ENCODE measurements at places on chromosomes 1 and 21. TPM values are rescaled to one million over a fixed set of nuclear protein-coding genes. Genes with fewer than 3 reads are reported as not detected.

FAM3B gene
- 0.71 TPM for total RNA-seq

- DNase-seq: no peak
- no peaks in the 10 kb centered on the region for H3K27me3 ChIP-seq
- H3K36me3 ChIP-seq: no peaks in the 10 kb centered on the region
- no peak overlapping the region for H3K4me3 ChIP-seq
Measured at GRCh38 chr1:230407351-230407750, 18.8 kb downstream of the PGBD5 start.

- DNase-seq: peak; percentile 85
- peaks cover 9% of the 10 kb centered on the region for H3K36me3 ChIP-seq
- peaks cover 48% of the 10 kb centered on the region for H3K4me1 ChIP-seq
- H3K27me3 ChIP-seq: no peaks in the 10 kb centered on the region
- peak overlapping the region; percentile 85 for H3K4me3 ChIP-seq
Measured at GRCh38 chr1:167819849-167820683, 93.9 kb downstream of the ADCY10 start.

DNA sequence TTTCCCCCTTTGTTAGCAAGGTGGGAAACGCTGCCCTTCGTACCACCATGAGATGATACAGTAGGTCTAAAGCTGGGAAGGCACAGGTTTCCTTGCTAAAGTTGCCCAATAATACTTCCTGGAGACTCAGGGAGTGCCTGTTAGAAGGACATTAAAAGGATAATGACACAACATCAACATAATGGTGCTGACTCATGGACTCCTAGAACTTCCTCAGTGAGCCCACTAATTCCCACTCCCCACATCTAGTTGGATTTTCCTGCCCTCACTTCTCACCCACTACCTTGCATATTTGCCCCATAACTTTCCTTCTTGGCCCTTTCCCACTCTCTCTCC is 17.5 kb downstream of the CFAP45 start:
- no peaks in the 10 kb centered on the region for H3K4me1 ChIP-seq
- no peak overlapping the region for H3K27ac ChIP-seq
- no peak overlapping the region for H3K4me3 ChIP-seq
- no peaks in the 10 kb centered on the region for H3K27me3 ChIP-seq
- no peak for DNase-seq

PGLYRP3 gene
- total RNA-seq: not detected

DNA sequence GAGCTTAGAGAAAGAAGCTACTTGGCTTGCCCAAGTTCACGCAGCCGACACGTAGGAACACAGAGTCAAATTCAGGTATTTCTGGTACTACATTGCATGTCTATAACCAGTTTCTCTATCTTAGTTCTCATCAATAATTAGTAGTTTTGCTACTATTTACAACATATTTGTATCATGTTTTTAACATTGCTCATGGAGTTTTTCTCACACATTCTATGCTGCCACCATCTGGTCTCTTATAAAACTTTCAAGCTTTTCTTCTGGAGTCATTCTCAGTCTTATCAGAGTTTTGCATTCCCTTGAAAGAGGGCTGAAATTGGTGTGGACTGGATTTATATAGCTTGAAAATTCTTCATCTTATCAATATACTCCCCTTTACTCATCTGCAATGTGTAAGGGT is 118.8 kb upstream of the PALMD start:
- H3K27me3 ChIP-seq: no peaks in the 10 kb centered on the region
- H3K27ac ChIP-seq: peak overlapping the region; percentile 28
- DNase-seq: no peak
- no peaks in the 10 kb centered on the region for H3K36me3 ChIP-seq
- no peak overlapping the region for H3K4me3 ChIP-seq

PADI4 gene
- total RNA-seq: not detected

GRCh38 chr1:209398313-209398991 is 185.1 kb upstream of the CAMK1G start:
- H3K27ac ChIP-seq: no peak overlapping the region
- H3K27me3 ChIP-seq: no peaks in the 10 kb centered on the region
- H3K4me3 ChIP-seq: no peak overlapping the region
- peaks cover 19% of the 10 kb centered on the region for H3K4me1 ChIP-seq
- no peaks in the 10 kb centered on the region for H3K36me3 ChIP-seq
- no peak for DNase-seq

DNA sequence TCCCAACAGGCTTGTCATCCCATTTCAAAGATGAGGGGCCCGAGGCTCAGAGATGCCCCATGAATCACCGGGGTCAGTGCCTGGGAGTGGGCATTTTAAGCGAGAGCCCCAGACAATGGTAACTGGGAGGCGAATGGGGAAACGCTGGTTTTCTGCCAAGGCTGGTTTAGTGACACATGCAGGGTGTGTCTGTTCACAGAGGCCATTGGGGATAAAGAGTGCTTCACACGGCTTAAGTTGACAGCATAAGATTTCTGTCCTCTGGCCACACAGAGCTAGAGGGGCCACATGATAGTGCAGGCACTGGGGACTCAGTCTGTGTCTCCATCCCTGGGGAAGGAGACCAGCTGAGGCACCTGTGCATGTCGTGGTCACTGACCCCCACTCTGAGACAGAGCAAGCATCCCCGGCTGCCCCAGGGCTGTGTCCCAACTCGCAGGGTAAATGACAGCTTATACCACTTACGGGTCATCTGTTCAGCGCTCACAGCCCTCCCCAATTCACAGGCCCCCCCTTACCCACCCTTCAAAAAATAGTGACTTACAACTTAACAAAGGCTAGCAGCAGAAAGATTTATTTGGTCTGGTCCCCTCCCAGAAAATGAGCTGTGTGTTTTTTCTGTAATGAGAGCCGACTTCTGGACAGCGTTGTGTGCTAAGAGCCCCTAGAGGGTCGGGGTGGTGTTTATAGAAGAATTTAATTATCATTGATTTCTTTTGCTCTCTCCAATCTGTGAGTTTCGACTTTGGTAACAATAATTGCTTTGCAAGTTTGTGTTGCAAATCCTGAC is 34.9 kb upstream of the ARHGEF16 start:
- H3K27ac ChIP-seq: no peak overlapping the region
- H3K4me3 ChIP-seq: no peak overlapping the region
- no peaks in the 10 kb centered on the region for H3K36me3 ChIP-seq
- no peaks in the 10 kb centered on the region for H3K4me1 ChIP-seq
- H3K27me3 ChIP-seq: peaks cover 51% of the 10 kb centered on the region

CACNA1S gene
- total RNA-seq: not detected

GRCh38 chr1:15160626-15161025 is 7.1 kb downstream of the TMEM51 start:
- no peaks in the 10 kb centered on the region for H3K27me3 ChIP-seq
- no peak overlapping the region for H3K4me3 ChIP-seq
- no peak for DNase-seq
- peak overlapping the region; percentile 40 for H3K27ac ChIP-seq
- H3K36me3 ChIP-seq: peaks cover 45% of the 10 kb centered on the region

DNA sequence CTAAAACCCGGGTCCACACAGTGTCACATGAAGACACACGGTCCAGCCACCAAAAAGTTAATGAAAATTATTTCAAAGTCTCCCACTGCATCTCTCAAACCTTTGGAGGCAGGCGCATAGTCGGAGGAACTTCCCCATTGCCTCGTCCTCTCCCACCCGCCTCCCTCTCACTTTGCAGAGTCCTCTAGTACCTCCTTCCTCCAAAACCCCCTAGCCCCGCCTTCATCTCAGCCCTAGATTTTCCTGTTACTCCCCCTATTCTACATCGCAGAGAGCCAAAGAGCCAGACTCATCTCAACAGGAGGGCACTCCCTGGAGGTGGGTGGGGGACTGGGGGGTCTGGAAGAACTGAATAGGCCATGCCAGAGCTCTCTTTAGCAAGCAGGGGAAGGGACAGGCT is 79.3 kb downstream of the DISP3 start:
- no peaks in the 10 kb centered on the region for H3K36me3 ChIP-seq
- peaks cover 99% of the 10 kb centered on the region for H3K27me3 ChIP-seq
- no peak overlapping the region for H3K4me3 ChIP-seq
- H3K27ac ChIP-seq: no peak overlapping the region

- H3K4me1 ChIP-seq: peaks cover 43% of the 10 kb centered on the region
- H3K27ac ChIP-seq: no peak overlapping the region
- no peak for DNase-seq
- no peaks in the 10 kb centered on the region for H3K27me3 ChIP-seq
- no peak overlapping the region for H3K4me3 ChIP-seq
Measured at GRCh38 chr1:209802780-209803152, 3.2 kb downstream of the IRF6 start.

DNA sequence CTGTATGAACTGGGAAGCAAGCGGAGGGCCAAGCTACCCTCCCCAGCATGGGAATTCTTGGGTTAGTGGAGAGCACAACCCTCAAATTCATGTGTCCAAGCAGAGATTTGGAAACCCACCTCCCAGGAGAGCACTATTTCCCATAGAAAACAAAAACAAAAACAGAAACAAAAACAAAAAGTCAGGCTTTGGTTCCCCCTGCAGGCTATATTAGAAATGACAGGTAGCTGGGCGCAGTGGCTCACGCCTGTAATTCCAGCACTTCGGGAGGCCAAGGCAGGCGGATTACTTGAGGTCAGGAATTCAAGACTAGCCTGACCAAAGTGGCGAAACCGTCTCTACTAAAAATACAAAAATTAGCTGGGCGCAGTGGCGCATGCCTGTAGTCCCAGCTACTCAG is 10.8 kb downstream of the MINDY1 start:
- H3K27me3 ChIP-seq: no peaks in the 10 kb centered on the region
- H3K4me1 ChIP-seq: no peaks in the 10 kb centered on the region
- H3K36me3 ChIP-seq: peaks cover 17% of the 10 kb centered on the region
- peak; percentile 41 for DNase-seq
- H3K4me3 ChIP-seq: no peak overlapping the region

- peaks cover 20% of the 10 kb centered on the region for H3K4me1 ChIP-seq
- H3K27ac ChIP-seq: no peak overlapping the region
- H3K27me3 ChIP-seq: peaks cover 8% of the 10 kb centered on the region
Measured at GRCh38 chr1:246532519-246532918, 25.4 kb upstream of the SMYD3 start.

DNA sequence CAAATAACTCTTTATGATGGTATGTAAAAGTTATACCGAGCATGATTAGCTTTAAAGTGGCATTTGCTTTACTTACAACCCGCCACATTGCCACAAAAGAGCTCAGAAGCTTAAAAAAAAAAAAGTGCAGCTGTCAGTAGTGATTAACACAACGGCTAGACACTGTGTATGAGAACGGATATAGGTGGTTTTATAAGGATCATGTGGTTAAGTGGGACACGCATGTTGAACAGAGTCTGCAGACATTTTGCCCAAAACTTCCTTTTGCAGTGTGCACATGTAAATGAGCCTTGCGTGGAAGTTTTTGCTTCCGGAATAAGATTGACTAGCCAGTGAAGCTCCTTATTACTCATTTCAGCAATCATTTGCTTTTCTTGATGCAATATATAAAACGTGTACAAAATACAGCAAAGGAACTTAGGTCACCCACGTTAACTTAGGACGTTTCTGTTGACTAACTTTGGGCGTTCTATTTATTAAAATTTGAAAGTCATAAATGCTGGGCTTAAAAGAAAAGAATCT is 58.7 kb upstream of the RGS1 start:
- peak; percentile 6 for DNase-seq
- H3K27ac ChIP-seq: no peak overlapping the region
- no peaks in the 10 kb centered on the region for H3K27me3 ChIP-seq

- DNase-seq: no peak
- no peak overlapping the region for H3K27ac ChIP-seq
- H3K36me3 ChIP-seq: no peaks in the 10 kb centered on the region
- H3K4me3 ChIP-seq: no peak overlapping the region
- no peaks in the 10 kb centered on the region for H3K4me1 ChIP-seq
Measured at GRCh38 chr1:213737398-213738035, 250.3 kb upstream of the PROX1 start.

GRCh38 chr21:34280389-34280795 is 83.4 kb upstream of the KCNE2 start:
- H3K27ac ChIP-seq: no peak overlapping the region
- no peaks in the 10 kb centered on the region for H3K4me1 ChIP-seq
- no peaks in the 10 kb centered on the region for H3K36me3 ChIP-seq
- H3K4me3 ChIP-seq: no peak overlapping the region
- H3K27me3 ChIP-seq: peaks cover 25% of the 10 kb centered on the region

DNA sequence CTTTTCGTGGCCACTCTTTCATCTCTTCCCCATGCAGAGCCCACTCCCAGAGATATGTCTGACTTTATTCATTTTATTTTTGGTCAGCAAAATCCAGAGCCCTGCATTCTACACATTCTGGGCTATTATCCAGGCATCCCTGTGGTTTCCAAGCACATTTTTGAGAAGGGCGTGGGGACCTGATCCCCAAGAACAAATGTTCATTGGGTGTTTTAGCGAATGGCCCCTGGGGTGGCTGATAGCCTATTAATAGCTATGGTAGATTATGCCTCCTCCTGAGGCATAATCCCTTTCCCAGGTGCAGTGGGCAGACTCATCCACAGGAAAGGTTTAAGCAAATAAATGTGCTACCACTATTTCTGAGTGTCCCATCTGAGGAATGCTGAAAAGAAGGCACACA is 511.8 kb upstream of the USP24 start:
- no peak for DNase-seq
- H3K27ac ChIP-seq: no peak overlapping the region
- H3K27me3 ChIP-seq: no peaks in the 10 kb centered on the region
- H3K36me3 ChIP-seq: no peaks in the 10 kb centered on the region
- no peak overlapping the region for H3K4me3 ChIP-seq

- no peaks in the 10 kb centered on the region for H3K4me1 ChIP-seq
- no peaks in the 10 kb centered on the region for H3K27me3 ChIP-seq
- H3K36me3 ChIP-seq: no peaks in the 10 kb centered on the region
Measured at GRCh38 chr1:232301246-232301645, 328.7 kb downstream of the SIPA1L2 start.

METTL25B gene
- 52.7 TPM for total RNA-seq

TEX38 gene
- total RNA-seq: not detected

GRCh38 chr1:76209238-76209637 is 134.7 kb downstream of the ST6GALNAC3 start:
- no peak overlapping the region for H3K27ac ChIP-seq
- H3K27me3 ChIP-seq: no peaks in the 10 kb centered on the region
- no peak overlapping the region for H3K4me3 ChIP-seq
- no peaks in the 10 kb centered on the region for H3K4me1 ChIP-seq

DNA sequence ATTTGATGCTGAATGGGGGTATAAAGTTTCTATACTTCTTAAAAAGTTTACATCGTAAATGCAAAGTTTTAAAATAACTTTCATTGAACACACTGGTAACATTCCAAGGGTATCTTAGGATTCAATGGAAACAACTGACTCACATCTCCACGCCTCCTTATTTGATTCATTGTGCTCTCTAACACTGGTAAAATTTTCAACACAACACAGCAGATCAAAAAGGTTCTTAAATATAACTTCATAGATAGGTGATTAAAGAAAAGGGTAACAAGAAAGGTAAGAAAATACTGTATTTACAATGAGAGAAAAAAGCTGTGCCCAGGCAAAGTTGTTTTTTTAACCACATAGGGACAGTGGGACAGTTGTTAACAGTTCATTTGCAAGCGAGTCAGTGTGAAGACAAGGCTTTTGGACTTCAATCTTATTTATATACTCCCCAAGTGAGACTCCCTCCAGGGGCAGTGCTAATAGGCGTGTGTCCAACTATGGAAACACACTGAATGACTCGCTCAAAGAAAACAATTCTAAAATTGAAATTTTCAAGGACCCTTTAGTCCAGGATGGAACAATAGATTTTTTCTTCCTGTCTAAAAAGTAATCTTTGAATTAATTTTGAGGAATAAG is 140.5 kb downstream of the TIAM1 start:
- H3K4me3 ChIP-seq: no peak overlapping the region
- no peak overlapping the region for H3K27ac ChIP-seq
- no peaks in the 10 kb centered on the region for H3K27me3 ChIP-seq
- no peaks in the 10 kb centered on the region for H3K4me1 ChIP-seq

GRCh38 chr1:119882132-119883049 is 13.9 kb downstream of the ADAM30 start:
- no peak overlapping the region for H3K4me3 ChIP-seq
- H3K27me3 ChIP-seq: peaks cover 27% of the 10 kb centered on the region
- H3K36me3 ChIP-seq: no peaks in the 10 kb centered on the region
- no peaks in the 10 kb centered on the region for H3K4me1 ChIP-seq
